ENCODE measurements at places on chromosomes 3 and 15.

DNA sequence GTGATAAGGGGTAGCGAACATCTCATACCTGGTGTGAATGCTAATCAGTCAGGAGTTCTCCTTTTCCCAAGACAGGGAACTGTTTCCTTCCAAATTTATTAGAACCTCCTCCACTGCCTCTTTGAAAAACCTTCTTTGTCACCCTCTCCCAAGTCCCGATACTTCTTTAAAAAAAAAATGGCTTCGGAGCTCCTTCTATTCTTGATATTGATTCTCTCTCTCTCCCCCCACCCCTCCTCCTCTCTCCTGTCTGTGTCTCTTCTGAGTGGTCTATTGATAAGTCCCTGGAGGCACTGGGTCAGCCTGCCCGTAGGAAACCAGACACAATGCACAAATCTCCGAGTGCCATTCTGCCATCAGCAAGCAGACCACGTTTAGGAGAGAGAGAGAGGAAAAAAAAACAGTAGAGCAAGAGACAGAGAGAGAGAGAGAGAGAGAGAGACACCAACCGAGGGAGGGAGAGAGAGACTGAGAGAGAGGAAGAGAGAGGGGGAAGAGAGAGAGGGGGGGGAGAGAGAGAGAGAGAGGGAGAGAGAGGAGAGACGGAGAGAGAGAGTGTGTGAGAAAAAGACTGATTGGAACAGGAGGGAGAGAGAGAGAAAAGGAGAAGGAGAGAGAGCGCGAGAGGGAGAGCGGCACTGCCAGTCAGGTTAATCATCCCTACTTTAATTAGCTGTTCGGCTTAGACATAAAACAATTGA lies 160.9 kb downstream of the TIGIT start:
- no peak for DNase-seq

DNA sequence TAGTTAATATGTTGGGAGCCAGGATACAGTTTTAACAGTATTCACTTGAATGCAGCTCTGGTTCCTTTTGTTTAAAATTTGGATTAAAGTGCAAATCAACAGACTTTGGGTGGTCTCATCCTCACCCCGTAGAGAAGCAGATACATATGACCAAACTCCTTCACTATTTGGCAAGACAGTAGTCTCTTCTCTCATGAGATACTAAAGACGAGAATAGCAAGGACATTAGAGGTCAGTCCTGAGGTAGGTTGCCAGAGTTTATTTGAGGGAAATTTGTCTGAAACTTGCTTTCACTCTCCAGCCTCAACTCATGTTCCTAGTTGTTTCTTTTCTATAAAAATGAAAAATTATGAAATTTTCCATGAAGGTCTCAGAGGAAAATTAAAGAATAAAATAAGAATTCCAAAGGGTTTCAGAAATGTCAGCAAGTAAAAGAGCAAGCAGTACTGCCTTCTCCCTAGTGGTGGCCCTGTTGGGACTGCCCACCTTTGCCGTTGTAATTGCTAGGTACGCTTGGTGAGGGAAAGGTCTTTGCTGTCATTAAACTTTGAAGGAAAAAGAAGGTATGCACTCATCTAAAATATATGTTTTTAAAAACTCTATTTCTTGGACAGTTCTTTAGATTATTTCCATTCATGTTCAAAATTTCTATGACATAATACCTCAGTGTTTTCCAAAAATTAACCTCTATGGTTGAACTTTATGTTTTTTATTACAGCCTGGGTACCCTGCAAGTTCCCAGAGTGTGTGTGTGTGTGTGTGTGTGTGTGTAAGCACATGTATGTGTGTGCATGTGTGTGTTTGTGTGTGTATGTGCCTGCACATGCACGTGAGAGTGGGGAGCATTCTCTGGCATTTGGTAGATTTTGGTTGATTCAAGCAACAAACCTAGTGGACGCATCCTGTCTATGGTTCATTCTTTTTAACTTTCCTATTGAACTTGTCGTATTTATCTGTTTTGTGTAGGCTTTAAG lies 111.4 kb downstream of the CMSS1 start:
- DNase-seq = no peak

DNA sequence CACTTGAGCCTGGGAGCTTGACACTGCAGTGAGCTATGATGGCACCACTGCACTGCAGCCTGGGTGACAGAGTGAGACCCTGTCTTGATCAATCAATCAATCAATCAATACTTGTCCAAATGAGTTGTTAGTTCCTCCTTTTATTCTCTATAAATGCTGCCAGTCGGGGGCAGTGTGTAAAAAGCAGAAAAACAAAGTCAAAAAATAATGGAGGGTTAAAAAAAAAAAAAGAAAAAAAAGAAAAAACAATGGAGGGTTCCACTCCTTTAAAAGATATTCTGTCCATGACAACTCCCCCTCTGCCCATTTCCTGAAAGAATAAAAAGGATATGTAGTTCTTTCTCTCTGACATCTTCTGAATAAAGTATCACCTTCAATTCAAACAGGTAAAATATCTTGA lies 1068.6 kb downstream of the FHIT start:
- DNase-seq = no peak

GRCh38 chr15:63089260-63090043 lies 32.2 kb upstream of the LACTB start:
- DNase-seq = no peak

DNA sequence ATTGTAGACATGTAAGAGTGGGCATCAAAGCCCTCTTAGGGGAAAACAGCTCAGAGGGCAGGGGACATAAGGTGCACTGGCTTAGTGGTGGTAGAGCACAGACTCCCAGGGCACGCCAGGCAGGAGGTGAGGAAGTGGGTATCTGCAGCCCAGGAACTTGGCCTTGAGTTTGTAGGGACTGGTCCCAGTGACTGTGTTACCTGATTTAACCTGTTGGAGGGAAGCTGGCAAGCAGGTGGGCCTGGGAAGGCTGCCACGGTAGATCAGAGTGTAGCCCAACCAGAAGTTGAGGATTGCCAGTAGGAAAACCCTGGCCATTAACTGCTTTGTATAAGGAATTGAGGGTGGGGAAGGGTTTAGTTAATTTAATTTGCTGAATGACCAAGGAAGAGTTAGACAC lies 417.5 kb upstream of the C2CD4B start:
- no peak for DNase-seq

GRCh38 chr3:50192124-50192523 lies 714 bp downstream of the GNAT1 start:
- DNase-seq = no peak

- no peak for DNase-seq
These were observed 364.1 kb upstream of the CBLB start for GRCh38 chr3:106232956-106233355.

DNA sequence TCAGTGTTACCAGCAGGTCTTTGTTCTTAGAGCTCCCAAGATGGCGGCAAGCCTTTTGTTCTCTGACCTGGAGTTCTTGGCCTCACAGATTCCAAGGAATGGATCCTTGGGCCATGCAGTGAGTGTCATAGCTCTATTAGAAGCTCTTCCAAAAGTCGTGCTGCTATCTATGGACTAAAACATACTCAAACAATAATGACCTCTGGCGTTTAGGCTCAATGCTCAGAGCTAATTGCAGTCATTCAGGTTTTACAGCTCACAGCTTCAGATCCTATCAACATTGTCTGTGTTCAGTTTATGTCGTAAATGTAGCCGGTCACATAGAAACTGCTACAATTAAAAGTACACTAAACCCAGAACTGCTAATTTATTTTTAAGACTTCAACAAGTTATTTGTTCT lies 22.2 kb downstream of the CCRL2 start:
- no peak for DNase-seq

- DNase-seq = no peak
These were observed 24.4 kb downstream of the PIK3CA start for GRCh38 chr3:179172546-179172945.

DNA sequence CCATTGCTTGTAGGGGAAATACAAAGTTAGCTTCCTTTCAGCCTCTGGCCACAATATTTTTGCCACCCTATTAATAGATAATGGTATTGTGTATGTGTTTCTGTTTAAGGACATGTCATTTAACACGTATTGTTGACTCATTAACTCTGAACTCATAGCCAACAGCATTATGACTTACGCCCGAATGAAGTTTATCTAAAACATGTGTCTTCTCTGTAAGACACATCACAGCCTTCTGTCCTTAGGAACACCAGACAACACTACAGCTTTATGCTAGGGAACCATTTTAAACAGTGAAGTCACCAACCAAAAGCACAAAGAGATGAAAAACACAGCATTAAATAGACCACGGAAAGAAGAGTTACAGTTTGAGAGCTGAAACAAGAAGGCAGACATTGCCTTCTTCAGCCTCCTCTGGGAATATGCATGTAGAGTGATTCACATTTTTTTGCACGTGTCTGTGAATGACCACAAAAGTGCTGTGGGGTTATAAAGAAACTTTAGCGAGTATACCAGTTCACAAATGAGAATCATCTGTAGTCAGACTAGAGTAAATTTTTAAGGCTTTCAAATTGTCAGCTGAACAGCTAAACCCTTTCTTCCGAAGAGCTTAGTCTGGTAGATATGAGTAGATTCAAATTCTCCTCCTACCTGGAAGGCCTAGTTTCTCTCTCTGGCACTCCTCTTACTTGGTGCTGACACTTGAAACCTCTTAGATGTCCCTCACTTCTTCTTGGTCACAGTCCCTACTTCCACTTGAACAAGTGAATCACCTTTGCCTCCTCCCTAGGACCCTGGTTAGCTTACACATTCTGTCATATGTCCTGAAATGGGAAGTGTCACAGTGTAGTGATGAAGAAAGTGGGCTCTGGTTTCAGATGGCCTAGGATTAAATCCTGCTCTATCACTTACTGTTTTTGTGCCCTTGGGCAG lies 32.2 kb downstream of the MCTP2 start:
- no peak for DNase-seq

GRCh38 chr3:33287672-33288282 lies 10.5 kb downstream of the FBXL2 start:
- no peak for DNase-seq

All from ascending aorta (tissue), 2 donors.